ENCODE measurements at places on chromosomes 13 and 19.
A peak's percentile ranks its signal among the peaks of the same experiment; 100 is the strongest.

DNA sequence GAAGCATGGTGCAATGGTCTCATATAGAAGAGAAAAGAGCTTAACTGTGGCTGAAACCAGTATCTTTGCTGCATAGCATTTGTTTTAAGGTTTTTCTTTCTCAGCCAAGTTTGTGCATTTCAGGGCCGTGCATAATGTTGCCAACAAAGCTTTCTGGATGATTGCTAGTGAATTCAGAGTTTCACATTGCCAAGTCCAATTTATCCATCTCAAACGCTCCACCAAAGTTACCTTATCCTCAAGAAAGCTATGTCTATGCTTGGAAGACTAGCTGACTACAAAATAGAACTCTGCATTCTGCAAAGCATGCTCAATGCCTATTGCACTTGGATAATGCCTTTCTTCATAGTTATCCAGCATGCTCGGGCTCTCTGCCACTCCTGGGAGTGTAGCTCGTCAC is 535.8 kb upstream of the SGCG start:
- no peak for DNase-seq

- peak; percentile 65 for DNase-seq
Observed at GRCh38 chr13:40388617-40389016, 277.8 kb downstream of the FOXO1 start.

- no peak for DNase-seq
Observed at GRCh38 chr13:48655291-48655690, 1.6 kb downstream of the CYSLTR2 start.

- no peak for DNase-seq
Observed at GRCh38 chr13:77716692-77717091, 19.2 kb downstream of the SLAIN1 start.

- DNase-seq: no peak
Observed at GRCh38 chr19:35146746-35147459, 3.8 kb downstream of the FXYD7 start.

DNA sequence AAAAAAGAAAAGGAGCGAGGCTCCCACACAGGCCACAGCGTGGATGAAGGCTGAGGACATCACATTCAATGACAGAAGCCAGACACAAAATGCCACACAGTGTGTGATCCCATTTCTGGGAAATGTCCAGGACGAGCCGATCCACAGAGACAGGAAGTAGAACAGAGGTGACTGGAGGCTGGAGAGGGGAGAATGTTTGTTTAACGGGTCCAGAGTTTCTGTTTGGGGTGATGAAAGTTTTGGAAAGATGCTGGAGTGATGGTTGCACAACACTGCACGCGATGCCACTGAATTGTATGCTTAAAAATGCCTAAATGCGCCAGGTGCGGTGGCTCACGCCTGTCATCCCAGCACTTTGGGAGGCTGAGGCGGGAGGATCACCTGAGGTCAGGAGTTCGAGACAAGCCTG is 650 bp upstream of the FUT5 start:
- no peak for DNase-seq

DNA sequence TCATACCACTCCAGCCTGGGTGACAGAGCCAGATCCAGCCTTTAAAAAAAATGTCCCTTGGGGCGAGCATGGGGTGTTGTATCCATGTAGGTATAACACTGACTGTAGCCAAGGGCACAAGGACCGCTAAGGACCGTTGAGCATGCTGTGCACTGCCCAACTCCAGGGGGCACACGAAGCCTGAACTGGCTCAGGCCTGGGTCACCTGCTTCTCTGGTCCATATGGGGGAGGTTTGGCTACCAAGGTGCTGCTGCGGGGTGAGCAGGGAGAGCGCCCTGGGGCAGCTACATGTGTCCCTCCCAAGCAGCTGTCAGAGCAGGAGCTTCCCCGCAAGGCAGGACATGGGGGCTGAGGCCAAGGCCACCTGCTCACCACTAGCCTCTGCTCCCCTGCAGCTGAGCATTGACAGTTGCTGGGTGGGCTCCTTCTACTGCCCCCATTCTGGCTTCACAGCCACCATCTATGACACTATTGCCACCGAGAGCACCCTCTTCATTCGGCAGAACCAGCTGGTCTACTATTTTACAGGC is 16.3 kb downstream of the CATSPERG start:
- no peak for DNase-seq

DNA sequence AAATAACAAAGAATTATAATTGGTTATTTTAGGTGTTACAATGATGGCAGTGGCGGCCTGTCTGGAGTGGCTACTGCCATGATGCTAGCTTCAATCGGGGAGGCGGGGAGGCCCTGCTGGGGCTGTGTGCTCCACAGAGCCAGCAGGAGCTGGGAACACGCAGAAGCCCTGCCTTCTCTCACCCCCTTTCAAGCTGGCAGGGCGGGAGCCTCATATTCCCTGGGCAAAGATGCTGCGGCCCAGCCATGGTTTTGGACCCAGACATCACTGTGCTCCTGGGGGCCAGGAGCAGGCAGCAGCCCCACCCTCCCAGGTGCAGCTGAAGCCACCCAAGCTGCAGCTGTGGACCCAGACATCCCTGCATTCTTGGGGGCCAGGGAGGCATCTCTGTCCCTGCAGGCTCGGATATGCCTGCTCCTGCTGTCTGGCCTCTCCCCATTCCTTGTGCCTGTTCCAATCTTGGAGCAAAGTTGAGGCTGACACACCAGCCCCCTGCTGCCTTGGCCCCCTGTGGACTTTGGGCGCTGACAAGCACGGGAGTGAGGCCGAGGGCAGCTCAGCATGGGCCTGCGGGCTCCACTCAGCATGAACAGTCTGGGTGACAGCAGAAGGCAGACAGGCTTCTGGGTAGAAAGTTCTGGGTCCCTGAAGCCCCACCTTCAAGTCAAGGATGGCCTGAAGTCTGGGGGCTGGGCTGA is 263.1 kb upstream of the HTR2A start:
- no peak for DNase-seq

GRCh38 chr13:113417008-113417751 is 36.1 kb downstream of the ADPRHL1 start:
- DNase-seq: no peak

- DNase-seq: no peak
Observed at GRCh38 chr19:6668691-6669090, 1.3 kb downstream of the TNFSF14 start.

DNA sequence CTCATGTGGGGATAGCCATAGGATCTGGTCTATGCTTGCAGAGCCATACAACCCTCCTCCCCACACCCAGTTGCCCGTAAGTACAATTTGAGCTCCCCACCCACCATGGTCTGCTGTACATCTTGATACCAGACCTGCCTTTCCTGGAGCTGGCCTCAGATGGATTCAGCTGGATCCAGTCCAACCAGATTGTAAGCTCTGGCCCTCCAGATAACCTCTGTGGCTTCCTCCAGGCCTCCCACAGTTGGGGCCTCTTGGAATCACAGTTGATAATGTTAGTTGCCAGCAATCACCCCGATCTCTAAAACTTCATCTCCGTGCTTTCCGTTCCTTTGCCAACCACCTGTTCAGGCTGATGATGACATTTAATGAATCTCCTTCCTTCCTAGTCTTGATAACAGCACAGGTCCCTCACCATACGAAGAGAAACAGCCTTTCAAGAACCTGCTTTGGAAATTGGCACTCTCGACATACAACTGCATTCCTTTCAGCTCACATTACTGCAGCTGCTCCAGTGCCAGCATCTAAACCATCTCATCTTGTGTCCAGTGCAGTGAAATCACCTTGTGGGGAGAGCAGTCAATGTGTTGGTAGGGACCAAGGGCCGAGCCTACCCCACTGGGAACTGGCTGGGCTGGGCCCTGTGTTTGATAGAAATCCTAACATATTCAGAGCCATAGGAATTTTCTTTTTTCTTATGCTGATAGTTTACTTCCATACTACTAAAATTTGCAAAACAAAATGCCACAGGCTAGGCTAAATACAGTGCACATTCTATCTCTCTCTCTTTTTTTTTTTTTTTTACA is 15.1 kb upstream of the FOXO1 start:
- DNase-seq: no peak

DNA sequence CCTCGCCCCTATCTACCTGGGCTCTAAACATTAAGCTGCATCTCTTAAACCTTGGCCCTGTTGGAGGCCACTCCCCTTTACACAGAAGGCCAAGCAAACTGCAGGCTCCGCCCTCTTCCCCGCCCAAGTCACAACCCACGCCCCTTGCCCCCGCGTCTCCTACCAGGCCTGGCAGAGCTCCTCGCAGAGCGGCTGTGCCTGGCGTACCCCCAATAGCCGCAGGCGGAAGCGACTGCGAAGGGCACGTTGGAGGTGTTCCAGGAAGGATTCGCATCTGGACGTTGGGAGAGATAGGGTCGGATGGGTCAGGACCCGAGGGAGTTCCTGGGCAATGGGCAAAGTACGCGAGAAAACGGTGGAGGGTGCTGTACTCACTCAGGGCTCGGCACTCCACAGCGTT is 5.9 kb downstream of the RTBDN start:
- DNase-seq: no peak

GRCh38 chr19:43638995-43639518 is 593 bp downstream of the CADM4 start:
- DNase-seq: no peak

DNA sequence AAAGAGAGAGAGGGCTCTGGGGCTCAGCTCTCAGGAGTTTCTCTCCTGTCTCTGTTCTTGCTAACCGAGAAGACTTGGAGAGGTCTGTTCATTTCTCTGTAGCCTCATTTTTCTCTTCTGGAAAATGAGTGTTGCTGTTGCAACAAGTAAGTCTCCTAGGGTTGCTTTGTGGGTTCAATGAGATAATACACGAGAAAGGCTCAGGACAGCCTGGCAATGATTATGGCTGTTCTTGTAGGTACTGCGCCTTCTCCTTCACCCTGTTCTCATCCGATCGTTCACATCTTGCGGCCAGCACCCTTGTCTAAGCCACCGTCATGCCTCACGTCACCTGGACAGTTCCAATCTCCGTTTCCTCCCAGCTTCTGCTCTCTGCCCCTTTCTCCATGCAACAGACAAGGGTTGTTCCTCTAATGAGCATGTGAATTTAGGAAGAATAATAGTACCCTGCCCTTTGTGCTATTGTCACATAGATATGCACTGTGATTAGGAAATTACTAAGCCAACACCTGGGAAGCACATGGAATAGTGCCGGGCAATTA is 4.2 kb downstream of the C5AR1 start:
- DNase-seq: no peak

GRCh38 chr13:24747248-24748060 is 16.5 kb upstream of the RNF17 start:
- DNase-seq: no peak

- DNase-seq: peak; percentile 97
Observed at GRCh38 chr19:38850436-38850975, 720 bp upstream of the HNRNPL start.

GRCh38 chr13:95292622-95293021 is 8.6 kb downstream of the ABCC4 start:
- DNase-seq: no peak

DNA sequence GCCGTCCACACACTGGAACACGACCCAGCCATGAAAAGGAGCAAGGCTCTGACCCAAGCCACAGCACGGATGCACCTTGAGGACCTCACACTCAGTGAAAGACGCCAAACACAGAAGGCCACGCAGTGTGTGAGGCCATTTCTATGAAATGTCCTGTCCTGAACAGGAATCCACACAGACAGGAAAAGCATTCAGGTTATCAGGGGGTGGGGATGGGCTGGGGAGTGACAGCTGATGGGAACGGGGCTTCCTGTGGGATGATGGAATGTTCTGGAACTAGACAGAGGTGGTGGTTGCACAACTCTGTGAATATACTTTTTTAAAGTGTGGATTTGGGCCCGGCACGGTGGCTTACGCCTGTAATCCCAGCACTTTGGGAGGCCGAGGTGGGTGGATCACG is 30.6 kb downstream of the GPX4 start:
- no peak for DNase-seq

DNA sequence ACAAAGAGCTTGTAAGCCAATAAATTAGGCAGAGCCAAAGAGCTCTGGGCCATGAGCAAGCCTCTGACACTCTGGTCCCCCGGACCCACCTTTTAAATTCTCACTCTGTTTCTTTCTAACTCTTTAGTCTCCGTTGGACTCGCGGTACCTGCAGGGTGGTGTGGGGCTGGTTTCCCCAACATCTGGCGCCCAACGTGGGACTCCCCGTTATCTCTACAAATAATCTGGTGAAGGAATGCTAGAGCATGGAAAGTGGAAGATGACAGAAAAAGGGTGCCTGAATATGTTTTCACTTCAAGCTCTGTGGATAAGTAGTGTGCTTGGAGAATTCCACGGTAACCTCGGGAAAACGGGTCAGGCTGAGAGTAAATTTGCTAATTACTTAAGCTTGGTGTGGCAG is 36.5 kb upstream of the CYP2B6 start:
- DNase-seq: no peak

DNA sequence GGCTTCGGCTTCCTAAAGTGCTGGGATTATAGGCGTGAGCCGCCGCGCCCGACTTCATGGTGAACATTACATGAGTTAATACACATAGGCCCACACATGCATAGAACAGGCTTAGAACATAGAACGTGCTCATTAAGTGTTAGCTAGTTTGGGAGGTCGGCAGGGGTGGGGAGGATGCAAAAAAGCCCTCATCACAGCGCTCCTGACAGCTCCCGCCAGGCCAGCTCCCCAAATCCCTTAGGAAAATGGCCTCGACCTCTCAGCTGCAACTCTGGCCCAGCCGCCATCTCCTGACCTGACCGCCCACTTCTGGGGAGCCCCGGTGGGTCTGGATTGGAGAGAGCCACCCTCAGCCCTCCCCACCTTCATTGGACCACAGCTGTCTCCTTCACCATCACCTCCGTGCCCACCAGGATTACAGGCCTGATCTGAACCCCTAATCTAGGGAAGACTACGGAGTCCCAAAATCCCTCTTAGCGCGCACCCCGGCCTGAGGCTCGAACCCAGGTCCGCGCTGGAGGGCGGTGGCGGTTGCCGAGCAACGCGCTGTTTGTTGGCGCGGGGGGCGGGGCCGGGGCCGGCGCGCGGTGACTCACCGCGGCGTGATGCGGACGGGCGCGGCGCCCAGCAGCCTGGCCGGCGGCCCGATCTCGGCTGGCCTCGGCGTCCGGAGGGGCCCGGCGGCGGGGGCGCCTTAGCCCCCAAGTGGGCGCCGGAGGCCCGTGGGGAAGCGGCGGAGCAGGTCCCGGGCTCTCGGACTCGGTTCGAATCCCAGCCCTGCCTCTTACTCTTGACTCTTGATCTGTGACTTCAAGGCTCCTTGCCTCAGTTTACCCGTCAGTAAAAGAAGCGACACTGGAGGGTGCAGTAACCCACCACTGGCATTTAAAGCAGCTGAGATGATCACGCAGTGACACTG is 26.7 kb upstream of the NANOS3 start:
- DNase-seq: peak; percentile 68

GRCh38 chr13:43783820-43784219 is 3.0 kb downstream of the ENOX1 start:
- DNase-seq: no peak

DNA sequence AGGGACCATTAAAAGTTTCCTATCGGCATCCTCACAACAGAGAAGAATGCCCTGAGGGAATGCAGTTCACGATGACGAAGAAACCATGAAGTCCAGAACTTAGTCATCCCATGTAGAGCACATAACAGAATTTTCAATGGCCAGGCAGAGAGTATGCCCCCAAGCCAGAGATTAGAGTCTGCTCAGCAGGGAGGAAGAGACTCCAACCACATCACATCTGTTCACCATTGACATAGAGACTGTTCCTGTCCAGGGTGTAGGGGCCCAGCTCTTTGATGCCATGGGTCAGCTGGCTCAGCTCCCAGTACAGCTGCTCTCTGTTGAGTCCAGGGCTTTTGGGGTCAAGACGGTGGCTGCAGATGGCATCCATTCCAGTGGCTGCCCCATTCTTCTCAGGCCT is 68.2 kb downstream of the MBD3L1 start:
- no peak for DNase-seq
